Right lung (tissue), 10 donors: ENCODE measurements at places on chromosomes 12 and 14.

DNA sequence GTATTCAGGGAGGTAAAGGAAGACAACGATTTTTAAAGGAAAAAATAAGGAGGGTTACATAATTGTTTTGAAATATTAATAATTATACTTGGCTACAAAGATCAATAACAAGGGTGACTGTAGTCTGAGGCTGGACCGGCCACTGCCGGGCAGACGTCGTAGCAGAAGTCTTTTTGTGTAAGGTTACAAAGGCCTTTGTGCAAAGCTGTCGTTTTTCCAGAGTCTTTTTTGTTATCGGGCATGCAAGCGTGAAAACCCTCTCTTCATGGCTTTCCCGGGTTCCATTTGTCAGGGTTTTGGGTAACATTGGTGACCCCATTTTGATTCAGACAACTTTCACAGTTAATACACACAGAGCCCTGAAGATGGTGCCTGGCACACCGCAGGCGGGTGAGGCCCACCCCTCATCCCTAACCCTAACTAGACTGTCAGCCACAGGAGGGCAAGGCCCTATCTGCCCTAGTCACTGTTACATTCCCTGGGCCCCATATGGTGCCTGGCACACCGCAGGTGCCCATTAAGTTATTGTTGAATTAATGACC, 31.3 kb downstream of the RILPL1 start:
- DNase-seq = no peak

GRCh38 chr12:75419841-75420240, 29.0 kb downstream of the GLIPR1L2 start:
- no peak for DNase-seq

GRCh38 chr12:99960311-99960710, 24.4 kb downstream of the ANKS1B start:
- DNase-seq = no peak

GRCh38 chr12:108856428-108857157, 790 bp downstream of the SSH1 start:
- DNase-seq = no peak

GRCh38 chr12:559906-560455, 100.2 kb downstream of the B4GALNT3 start:
- no peak for DNase-seq

- DNase-seq = no peak
These were observed 42.3 kb upstream of the MMP17 start for GRCh38 chr12:131785763-131786330.

GRCh38 chr12:6222078-6222654, 22.0 kb downstream of the CD9 start:
- no peak for DNase-seq

GRCh38 chr12:72499244-72499643, 227.1 kb downstream of the TRHDE start:
- DNase-seq = no peak

DNA sequence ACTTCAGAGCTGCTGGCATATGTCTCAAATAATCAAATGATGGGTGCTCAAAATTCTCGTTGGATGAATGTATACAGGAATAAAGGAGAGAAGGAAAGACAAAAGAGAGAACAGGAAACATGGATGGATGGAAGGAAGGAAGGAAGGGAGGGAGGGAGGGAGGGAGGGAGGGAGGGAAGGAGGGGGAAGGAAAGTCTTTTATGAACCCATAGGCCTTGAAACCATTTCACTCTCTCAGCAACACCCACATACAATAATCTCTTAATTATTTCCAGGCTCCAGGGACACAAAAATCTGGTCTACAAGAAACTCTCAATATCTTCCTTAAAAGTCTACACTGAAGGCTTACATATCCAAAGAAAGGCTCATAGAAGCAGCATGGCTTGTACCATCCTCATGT, 363.4 kb upstream of the TMPO start:
- no peak for DNase-seq

- no peak for DNase-seq
These were observed 226.9 kb downstream of the MON2 start for GRCh38 chr12:62693376-62694050.

GRCh38 chr12:38120438-38120837, 196.1 kb upstream of the ALG10B start:
- DNase-seq = no peak

DNA sequence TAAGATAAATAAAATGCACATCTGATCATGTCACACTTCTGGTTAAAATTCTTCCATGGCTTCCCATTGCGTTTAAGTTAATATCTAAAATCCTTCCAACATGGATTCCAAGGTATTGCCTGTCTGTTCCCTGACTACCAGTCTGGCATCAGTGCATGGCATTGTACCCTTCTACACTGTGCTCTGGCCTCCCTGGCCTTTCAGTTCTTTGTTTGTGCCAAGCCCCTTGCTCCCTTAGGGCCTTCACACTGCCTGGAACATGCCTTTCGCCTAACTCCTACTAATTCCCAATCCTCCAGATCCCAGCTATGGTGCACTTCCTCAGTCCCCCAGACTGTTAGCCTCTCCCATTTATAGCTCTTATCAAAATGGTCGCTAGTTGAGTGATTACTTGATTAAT, 6.3 kb downstream of the CIPC start:
- DNase-seq = no peak

- DNase-seq = peak; percentile 23
These were observed 926.9 kb downstream of the TMTC2 start for GRCh38 chr12:83613586-83614110.

- no peak for DNase-seq
These were observed 50.1 kb downstream of the RFX4 start for GRCh38 chr12:106632797-106633450.

DNA sequence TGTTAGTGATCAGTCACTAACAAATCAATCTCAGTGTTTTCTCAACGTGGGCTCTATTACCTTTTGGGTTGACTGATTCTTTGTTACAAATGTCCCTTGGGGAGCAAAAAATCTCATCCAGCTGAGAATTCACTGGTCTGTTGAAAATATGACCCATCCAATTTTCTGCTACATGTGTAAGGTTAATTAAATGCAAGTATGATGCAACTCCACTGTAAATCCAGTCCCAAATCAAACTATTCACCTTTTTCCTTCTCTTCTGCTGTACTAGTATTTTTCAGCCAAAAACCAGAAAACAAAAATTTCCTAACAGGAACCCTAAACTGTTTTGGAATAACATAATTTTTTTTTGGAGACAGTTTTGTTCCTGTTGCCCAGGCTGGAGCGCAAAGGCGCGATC, 2.2 kb downstream of the ERH start:
- no peak for DNase-seq

DNA sequence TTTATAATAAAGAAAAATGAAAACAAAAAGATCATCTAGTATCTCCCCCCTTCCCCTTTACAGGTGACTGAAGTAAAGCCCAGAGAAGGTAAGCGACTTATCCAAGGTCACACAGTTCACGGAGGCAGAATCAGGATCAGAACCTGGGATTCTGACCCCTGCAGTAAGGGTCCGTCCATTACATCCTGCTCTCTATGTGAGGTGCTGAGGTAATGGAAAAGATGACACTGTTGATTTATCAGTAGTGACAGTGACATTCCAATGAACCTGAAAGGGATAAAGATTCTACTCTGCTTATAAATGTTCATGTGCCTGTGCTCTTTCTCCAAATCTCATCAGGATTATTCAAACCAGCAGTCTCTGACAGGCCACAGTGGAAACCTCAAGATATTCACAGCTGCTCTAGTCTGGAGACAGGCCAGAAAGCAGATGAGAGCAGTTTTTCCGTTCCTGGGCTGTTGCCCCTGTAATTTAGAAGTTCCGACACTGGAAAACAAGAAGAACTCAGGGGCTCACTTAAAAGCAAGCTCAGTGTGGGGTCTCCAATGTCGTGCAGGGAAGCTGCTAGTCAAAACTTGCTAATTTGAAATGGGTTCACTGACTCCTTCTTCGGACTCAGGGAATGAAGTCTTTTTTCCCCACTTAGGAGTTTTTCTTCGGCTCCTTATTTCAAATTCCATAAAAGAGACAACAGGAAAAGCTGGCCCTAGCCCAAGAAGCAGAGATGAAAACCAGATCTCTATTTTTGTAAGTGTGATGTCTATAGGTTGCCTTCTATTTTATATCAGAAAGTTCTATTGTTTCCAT, 131.8 kb upstream of the EEA1 start:
- DNase-seq = peak; percentile 79

DNA sequence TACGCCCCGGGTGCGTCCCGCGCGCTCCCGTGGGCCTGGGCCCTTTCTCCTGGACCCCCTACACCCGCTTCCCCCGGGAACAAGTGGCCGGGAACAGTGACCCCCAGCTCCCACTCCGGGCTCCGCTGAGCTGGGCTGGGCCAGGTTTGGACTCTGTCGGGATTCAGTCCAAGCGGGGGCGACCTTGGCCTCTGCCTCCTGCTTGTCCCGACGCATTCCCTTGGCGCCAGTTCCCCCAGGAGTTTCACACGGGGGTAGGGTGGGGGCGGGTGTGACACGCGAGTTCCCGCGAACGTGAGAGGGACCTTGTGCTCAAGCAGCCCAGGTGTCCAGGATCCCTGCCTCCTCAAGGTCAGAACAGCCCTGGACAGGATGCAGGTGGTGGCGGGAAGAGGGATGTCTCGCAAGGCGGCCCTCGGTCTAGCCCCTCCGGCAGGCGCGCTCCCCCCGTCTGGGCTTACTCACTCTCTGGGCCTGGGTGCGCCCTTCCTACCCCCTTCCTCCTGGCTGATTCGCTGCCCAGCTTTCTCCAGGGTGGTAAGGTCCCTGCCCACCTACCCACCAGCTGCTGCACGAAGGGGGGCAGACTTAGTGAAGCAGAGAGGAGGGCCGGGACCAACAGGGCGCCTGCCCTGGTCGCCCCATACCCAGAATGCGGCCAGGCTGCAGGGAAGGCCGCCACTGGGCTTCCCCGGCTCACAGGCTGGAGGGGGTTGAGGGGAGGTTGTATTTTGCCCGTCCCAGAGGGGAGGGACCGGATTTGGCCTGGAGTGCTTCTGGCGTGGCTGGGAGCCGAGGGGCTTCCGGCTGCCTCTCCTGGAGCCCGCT, 862 bp downstream of the CRIP2 start:
- peak; percentile 75 for DNase-seq

- DNase-seq = no peak
These were observed 9.7 kb upstream of the KRT6B start for GRCh38 chr12:52461693-52462092.

DNA sequence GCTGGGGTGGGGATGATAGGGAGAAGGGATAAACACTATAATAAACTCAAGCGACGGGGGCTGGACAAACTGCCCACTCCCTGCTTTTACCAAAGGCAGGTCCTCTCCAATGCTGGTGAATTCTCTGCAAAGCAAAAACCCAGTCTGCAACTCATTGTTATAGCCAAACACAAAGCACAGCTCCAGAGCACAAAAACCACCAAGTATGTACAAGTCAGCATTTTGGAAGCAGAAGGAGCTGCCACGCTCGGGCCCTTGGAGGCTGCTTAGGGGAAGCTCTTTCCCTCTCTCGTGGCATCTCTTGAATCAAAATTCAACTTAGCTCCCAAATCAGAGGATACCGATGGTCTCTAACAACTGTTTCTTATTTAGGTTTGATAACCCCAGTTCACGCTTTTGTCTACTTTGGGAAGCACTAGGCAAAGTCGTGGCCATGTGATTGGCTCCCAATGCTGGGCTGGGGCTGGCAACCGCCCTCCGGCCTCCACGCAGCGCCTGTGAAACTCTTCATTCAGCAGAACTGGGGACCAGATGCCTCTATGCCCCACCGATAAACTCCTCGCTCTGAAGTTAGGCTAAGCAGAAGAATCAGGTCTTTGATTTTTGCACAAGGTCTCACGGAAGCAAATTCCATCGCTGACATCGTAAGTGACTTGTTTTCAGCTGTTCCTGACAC, 158.5 kb upstream of the FOXN3 start:
- DNase-seq = no peak

DNA sequence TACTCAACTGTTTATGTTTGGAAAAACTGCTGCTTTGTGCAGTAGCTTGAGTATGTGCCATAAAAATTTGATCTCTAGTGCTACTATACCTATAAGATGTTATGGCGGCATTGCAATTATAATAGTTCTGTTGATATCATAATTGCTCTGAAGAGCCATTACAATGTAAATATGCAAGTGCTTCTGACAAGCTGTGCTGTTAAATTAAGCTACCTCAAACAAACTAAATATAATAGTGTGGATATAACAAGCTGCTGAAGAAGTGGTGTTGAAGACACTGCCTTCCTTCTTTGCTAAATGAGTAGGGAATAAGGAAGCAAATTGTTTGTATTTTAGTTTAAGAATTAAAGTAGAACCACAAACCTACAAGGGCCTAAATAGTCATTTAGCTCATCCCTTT, 301.0 kb upstream of the MIS18BP1 start:
- DNase-seq = no peak

GRCh38 chr12:54355104-54355815, 9.0 kb downstream of the GPR84 start:
- no peak for DNase-seq

DNA sequence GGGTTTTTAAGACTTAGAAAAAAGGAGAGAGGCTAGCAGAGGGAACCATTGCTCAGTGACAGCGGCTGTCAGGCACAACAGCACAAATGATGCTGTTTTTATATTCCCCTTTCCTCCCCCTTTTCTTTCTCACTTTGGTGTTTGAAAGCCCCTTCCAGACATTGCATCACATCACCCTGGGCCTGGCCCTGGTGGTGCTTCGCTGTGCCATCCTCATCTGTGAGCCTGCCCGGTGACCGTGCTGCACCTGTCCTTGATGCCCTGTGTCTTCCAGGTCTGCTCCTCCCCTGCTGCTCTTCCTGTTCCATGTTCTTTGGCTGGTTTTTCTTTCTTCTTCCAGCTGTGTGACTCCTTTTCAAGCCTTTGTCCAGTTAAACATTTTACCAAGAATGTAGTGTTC, 24.8 kb downstream of the KLC1 start:
- no peak for DNase-seq

DNA sequence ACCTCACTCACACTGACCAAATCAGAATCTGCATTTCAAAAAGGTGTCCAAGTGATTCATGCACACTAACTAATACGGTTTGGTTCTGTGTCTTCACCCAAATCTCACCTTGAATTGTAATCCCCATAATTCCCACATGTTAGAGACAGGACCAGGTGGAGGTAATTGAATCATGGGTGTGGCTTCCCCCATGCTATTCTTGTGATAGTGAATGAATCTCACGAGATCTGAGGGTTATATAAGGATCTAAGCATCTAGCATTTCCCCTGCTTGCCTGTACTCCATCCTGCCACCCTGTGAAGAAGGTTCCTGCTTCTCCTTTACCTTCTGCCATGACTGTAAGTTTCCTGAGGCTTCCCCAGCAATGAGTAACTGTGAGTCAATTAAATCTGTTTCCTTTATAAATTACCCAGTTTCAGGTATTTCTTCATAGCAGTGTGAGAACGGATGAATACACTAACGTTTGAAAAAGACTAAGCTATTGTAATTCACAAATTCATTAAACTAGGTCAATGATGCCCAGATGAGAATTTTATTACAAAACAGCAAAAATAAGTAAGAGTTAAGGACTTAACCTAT, 759.1 kb downstream of the GALC start:
- DNase-seq = no peak

GRCh38 chr14:75589931-75590330, 11.5 kb downstream of the FLVCR2 start:
- DNase-seq = no peak

GRCh38 chr12:124422570-124423523, 128.0 kb downstream of the RFLNA start:
- DNase-seq = peak; percentile 89

GRCh38 chr12:72236071-72236705, 36.0 kb upstream of the TRHDE start:
- DNase-seq = no peak
